ENCODE measurements at places on chromosomes 5 and 9.

DNA sequence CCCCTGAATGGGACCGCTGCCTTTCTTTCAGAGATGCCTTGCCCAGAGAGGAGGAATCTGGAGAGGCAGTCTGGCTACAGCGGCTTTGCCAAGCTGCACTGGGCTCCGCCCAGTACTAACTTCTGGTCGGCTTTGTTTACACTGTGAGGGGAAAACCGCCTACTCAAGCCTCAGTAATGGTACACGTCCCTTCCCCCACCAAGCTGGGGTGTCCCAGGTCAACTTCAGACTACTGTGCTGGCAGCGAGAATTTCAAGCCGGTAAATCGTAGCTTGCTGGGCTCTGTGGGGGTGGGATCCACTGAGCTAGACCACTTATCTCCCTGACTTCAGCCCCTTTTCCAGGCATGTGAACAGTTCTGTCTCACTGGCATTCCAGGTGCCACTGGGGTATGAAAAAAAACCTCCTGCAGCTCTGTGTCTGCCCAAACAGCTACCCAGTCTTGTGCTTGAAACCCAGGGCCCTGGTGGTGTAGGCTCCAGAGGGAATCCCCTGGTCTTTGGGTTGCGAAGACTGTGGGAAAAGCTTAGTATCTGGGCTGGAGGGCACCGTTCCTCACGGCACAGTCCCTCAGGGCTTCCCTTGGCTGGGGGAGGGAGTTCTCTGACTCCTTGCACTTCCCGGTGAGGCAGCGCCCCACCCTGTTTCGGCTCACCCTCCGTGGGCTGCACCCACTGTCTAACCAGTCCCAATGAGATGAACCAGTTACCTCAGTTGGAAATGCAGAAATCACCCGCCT lies 171.2 kb downstream of the CWC27 start:
- DNase-seq: peak; percentile 57

GRCh38 chr5:173004447-173004846 lies 20.9 kb downstream of the ATP6V0E1 start:
- no peak for DNase-seq

DNA sequence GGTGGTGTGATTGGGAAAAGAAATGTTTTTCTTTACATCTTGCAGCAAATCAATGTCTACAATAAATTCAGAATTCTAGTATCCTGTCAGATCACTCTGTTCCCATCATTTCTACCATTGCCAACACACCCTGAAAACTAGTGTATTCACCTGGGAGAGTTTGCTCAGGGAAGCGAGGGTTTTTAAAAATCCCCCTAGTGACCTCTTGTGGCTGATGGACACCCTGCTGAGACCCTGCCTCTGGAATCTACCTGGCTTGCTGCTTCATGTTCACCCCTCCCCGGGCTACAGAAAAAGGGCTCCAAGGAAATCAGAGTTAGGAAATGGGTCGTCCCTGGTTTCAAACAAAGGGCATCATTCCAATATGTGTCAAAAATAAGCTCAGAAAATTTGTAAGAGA lies 21.4 kb upstream of the ALDOB start:
- no peak for DNase-seq

DNA sequence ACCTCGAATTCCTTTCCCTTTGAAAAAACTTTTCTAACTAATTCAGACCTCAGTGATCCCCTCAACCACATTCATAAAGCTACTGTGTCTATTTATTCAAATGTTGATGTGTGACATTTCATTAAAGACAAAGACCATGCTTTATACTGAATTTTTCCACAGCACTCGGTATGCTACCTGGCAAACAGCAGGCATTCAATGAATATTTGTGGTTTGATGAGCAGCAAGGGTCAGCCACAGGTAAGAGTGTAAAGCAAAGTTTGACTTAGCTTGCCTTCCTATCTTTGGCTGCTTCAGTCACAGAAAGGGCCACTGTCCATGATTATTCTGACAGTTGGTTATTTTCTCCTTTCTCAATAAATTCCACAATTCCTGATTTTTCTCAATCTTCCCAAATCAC lies 5.1 kb upstream of the CDC42SE2 start:
- DNase-seq: no peak

- no peak for DNase-seq
Measured at GRCh38 chr5:143432658-143433239, 29.3 kb upstream of the NR3C1 start.

GRCh38 chr5:127564002-127564769 lies 46.7 kb downstream of the PRRC1 start:
- DNase-seq: peak; percentile 51

- no peak for DNase-seq
Measured at GRCh38 chr5:126009566-126009965, 413.6 kb upstream of the GRAMD2B start.

DNA sequence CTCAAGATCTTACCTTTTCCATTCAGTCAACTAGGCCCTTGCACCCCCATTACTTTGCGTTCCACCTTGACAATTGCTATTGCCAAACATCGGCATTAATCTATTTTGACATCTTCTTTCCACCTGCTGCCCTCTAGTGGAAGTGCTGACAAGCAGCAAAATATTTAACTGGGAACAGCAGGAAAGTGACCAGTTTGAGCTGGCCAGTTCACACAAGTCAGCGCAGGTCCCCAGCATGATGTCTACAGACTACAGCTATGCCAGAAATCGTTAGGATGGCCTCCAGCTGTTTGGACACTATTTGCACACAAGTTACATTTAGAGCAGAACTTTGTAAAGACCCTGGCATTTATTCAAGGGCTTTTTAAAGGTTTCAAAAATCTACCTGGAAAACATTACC lies 160.1 kb downstream of the GHR start:
- peak; percentile 66 for DNase-seq

Data from ureter (tissue), 1 donor.